ENCODE measurements at places on chromosomes 3 and 15.

DNA sequence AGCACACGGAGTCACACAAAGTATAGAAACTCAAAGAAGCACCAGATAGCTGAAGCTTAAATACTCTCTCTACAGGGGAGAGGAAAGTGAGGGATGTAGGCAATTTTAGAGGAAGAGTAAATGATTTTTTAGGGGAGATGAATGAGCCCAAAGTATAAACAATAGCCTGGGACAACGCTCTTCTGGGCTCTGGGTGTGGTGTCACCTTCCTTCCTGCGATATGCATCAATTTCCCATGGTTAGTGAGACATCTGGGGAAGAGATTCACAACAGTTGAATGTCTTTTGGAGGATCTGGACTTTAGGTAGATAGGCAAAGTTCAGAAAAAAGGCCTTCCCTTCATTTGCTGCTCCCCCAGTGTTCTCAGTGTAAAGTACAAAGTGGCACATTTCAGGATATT lies 125.2 kb downstream of the EFHB start:
- DNase-seq: no peak

GRCh38 chr3:49591615-49592014 lies 37.3 kb downstream of the BSN start:
- DNase-seq: no peak

- no peak for DNase-seq
Measured at GRCh38 chr15:42010434-42010833, 10.4 kb downstream of the PLA2G4E start.

DNA sequence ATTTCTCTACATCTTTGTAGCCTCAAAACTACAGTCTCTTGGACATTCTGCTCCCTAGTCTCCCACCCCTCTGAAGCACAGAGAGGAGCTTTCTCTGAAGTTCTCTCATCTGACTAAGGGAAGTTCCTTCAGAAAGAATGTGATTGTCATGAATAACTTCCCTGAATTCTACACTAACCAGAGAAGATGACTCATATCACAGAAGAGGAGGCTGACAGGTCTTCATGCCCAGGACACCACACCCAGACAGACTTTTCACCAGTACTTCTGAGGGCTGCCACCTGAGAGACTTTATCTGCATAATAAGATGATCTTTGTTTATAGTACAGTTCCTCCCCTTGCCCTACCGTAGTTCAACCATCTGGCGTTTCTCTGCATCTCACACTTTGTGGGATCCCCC lies 52.8 kb downstream of the CDIN1 start:
- DNase-seq: no peak

- no peak for DNase-seq
Measured at GRCh38 chr3:44021651-44022594, 219.8 kb upstream of the TOPAZ1 start.

GRCh38 chr3:53844262-53845102 lies 1.7 kb downstream of the CHDH start:
- no peak for DNase-seq

DNA sequence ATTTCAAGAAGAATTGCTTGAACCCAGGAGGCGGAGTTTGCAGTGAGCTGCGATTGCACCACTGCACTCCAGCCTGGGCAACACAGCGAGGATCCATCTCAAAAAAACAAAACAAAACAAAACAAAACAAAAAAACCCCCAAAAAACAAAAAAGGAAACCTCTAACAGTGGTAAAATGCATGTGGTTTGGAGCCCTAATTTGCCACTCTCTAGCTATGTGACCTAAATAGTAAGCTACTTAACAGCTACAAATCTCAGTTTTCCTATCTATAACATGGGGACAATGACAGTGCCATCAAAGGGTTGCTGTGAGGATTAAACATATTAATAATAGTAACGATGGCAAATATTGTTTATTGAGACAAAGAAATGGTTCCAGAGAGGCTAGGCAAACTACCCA lies 119.4 kb upstream of the LMOD3 start:
- no peak for DNase-seq

- DNase-seq: no peak
Measured at GRCh38 chr3:53186726-53187125, 25.7 kb downstream of the PRKCD start.

DNA sequence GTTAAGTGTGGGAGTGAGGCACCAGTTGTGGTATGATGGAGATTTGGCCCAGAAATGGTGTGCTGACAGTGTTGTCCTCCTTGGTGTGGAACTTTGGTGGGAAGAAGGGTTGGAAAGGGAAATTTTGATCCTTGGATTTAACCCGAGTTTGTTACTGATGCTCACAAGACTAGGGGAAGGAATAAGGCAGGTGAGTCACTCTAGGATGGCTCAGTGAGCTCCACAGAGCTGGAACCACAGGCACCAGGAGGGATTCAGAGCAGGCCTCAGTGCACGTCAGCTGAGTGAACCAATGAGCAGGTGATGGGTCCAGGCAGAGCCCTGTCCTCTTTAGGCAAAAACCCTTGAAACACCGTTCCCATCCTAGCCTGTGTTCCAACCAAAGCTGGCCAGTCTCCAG lies 11.4 kb downstream of the CHRD start:
- DNase-seq: no peak

DNA sequence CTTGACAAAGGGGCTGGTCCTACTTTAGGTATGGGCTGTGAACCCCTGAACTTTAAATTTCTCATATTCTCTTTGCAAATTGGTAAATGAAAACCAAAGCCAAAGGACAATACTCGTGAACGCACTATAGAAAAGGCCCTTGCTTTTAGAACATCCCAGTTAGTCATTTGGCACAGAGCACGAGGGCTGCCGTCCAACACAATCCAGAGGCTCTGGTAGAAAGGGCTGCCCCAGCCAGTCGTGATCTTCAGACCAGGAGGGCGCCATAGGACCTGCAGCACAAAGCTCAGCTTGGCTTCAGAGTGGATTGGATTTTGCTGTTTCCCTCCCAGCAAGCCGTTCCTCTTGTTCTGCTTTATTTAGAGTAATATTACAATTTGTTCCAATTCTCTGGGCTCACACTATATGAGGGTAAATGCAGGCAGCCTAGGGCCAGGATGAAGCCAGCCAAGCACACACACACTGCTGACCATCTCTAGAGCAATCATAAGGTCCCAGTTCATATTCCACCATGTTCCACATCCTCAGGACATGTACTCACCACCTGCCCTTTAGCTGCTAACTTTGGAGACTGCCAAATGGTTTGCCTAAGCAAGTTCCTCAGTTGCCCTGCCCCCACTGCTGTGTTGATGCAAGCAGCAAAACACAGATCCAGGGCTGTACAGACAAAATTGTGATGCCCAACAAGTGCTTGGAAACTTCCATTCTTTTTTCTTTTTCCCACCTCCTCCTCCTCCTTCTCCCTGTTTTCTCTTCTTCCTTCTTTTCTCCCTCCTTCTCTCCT lies 6.0 kb upstream of the BFSP2 start:
- DNase-seq: no peak

- no peak for DNase-seq
Measured at GRCh38 chr3:13772321-13772745, 107.5 kb downstream of the WNT7A start.

DNA sequence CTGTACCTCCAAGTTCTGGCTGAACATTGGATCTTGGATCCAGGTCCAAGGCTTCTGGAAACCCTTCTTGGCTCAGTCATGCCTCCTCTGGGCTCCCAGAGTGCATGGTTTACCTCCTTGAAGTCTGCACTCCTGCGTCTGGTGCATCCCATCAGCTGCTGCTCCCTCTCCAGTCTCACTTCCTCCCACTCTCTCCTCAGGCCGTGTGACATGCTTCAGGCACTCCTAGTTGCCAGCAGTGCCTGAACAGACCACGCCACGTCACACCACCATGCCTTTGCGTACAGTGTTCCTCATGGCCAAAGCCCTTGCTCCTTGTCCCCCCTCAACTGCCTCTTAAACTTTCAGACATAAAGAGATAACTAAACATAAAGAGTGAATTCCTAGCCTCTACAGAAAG lies 5.7 kb downstream of the GPR27 start:
- DNase-seq: no peak
